Myometrial cell (primary cell): ENCODE measurements at places on chromosomes 1 and 21. TPM values are rescaled to one million over a fixed set of nuclear protein-coding genes. Genes with fewer than 3 reads are reported as not detected.

S100A13 gene
- 262 and 338 TPM in 2 replicates for total RNA-seq

CENPS gene
- total RNA-seq: 11.9 and 14.1 TPM in 2 replicates

LIPI gene
- total RNA-seq: not detected in 2 replicates

CORT gene
- total RNA-seq: not detected in 2 replicates

GBP1 gene
- total RNA-seq: 28.3 and 31.4 TPM in 2 replicates
